ENCODE measurements at places on chromosomes 5 and 9.
A peak's percentile ranks its signal among the peaks of the same experiment; 100 is the strongest.

- peak; percentile 66 for DNase-seq
These were observed 470 bp downstream of the HBEGF start for GRCh38 chr5:140345919-140346347.

- DNase-seq, result peak; percentile 29
These were observed 675.2 kb downstream of the ACTL7B start for GRCh38 chr9:108180541-108180940.

DNA sequence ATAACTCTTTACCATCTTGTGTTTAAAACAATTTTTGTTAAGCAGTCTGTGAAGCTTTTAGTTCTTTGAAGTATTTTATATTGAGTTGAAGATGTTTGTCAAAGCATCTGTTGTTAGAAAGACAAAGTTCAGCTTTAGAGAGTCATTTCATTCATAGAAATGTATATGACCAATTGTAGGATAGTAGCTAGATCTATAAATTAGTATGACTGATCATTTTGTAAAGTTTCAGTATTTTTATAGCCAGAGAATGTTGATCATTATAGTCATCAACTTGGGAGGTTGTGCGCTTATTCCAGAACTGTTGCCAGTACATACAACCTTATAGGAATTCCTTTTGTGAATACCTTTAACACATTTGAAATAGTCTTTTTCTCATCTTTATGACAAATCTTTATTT is 5.2 kb downstream of the NIPBL start:
- DNase-seq, result no peak

DNA sequence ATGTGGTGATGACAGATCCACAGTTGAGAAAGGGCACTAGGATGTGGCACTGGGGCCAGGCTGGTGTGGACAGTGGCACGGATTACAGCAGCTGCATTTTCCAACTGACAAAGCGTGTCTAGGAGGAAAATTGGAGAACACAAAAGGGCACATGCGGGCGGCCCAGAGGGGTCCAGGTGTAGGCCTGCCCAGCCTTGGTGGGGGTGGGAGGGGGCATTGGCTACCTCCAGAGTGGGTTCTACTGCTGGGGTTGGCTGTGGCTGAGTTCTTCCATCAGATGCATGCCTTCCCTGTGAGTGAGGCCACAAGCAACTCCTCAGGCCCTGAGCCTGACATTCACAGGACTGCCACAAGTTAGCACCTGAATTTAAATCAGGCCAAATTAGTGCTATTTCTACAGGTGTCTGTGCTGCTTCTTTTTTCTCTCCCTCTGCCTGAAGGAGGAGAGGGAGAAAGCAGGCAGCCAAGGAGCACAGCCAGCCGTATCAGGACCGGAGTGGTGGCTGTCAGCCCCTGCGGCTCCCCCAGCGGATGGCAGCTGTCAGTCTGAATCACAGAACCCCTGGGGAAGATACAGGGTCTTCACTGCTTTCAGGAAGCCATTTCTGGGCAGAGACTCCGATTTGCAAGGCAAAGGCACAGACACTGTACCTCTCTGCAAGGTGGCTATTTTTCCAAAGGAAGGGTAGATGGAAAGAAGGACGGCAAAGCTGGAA is 464.2 kb downstream of the SPOCK1 start:
- no peak for DNase-seq

DNA sequence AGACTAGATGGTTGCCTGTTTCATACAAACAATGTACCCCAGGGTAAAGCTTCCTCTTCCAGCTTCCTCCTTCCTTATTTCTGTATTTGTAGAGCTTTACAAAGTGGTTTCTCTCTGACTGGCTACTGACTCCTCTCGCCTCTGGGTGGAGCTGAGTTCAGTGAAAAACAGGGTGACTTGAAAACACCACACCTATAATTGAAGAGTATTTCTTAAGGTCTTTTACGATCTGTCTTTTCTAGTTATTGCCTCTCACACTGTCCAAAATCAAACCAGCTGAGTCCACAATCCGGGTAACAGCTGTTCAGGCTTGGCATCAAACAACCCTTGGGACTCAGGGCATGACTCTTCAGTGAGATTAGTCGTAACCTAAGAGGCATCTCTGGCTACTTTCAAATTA is 200.4 kb downstream of the ARRDC3 start:
- peak; percentile 13 for DNase-seq

GRCh38 chr5:168372356-168372946 is 81.0 kb downstream of the WWC1 start:
- no peak for DNase-seq

DNA sequence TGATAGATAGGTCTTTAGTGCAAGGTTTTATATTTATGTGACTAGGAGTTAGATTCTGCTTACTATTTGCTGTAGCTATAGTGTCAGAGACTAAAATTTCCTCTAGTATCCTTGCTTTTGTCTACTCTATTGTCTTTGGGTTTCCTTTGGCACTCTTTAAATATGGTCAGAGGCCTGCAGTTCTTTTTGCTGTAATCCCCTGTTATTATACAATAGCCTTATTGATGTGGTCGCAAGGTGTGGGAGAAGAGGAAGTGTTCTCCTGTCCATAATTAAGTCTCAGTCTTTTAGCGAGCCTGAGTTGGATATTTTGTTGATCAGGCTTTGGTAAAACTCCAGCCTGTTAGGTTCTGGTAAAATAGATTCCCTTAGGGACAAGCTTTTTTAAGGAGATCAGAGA is 34.9 kb downstream of the LURAP1L start:
- DNase-seq, result no peak

GRCh38 chr5:164475339-164475977 is 970.0 kb downstream of the MAT2B start:
- DNase-seq, result peak; percentile 38

DNA sequence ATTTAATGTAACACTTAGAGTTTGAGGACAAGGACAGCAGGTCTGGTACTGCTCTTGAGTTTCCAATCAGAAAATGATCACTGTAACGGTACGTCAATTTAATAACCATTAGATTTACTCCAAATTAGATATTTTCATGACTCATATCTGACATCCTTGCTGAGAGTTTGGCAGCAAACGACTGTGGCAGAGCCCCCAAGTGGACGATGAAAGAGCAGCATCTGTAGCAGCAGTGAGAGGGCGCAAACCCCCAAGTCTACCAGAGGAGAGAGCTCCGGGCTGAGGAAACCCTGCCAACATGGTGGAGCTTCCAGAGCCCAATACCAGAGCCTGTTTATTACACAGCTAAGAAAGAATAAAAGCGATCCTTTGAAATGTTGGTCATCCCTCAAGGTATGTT is 73.2 kb upstream of the EPB41L4A start:
- peak; percentile 34 for DNase-seq

DNA sequence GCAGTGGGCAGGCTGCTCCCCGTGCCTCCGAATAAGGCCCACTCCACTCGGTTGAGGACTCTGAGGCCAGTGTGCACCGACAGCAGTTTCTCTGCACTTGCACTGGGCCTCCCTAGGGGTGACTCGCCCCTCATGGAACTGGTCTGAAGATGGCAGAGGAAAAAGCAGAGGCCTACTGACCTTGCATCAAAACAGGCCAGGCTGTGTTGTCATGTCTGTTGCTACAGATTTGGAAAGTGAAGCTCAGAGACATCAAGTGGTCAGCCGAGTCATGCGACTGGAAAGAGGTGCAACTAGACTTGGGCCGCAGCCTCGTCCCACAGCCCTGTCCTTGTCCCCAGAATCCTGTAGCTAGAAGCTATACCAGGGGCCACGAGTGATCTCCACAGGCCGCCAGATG is 78.3 kb downstream of the DCP2 start:
- no peak for DNase-seq

GRCh38 chr5:103013933-103014552 is 105.9 kb downstream of the GIN1 start:
- no peak for DNase-seq

Data from fibroblast of skin of scalp (primary cell).